ENCODE measurements at places on chromosomes 7 and 10. TPM values are rescaled to one million over a fixed set of nuclear protein-coding genes. Genes with fewer than 3 reads are reported as not detected.

Gene TEX47
- not detected for total RNA-seq

Gene AKR1C4
- not detected for total RNA-seq

Gene UPP1
- total RNA-seq, result 42.9 TPM

Gene TAX1BP1
- total RNA-seq, result 57.8 TPM

Gene STRIP2
- 6.1 TPM for total RNA-seq

Gene POLL
- 24.5 TPM for total RNA-seq

Gene FAM237B
- total RNA-seq, result not detected

Gene CALHM3
- total RNA-seq, result not detected

Gene HOXA13
- 18.8 TPM for total RNA-seq

Gene PDE1C
- total RNA-seq, result 0.86 TPM

Gene WEE2
- not detected for total RNA-seq

Gene CCZ1
- 77.4 TPM for total RNA-seq

Gene AEBP1
- total RNA-seq, result 90.4 TPM

Gene STOX1
- total RNA-seq, result not detected

Gene OR2A7
- 0.89 TPM for total RNA-seq

Gene ADCY1
- total RNA-seq, result 0.71 TPM
